ENCODE measurements at places on chromosomes 7 and 10. TPM values are rescaled to one million over a fixed set of nuclear protein-coding genes. Genes with fewer than 3 reads are reported as not detected.

Gene CABCOCO1
- 1.1 TPM for total RNA-seq

DNA sequence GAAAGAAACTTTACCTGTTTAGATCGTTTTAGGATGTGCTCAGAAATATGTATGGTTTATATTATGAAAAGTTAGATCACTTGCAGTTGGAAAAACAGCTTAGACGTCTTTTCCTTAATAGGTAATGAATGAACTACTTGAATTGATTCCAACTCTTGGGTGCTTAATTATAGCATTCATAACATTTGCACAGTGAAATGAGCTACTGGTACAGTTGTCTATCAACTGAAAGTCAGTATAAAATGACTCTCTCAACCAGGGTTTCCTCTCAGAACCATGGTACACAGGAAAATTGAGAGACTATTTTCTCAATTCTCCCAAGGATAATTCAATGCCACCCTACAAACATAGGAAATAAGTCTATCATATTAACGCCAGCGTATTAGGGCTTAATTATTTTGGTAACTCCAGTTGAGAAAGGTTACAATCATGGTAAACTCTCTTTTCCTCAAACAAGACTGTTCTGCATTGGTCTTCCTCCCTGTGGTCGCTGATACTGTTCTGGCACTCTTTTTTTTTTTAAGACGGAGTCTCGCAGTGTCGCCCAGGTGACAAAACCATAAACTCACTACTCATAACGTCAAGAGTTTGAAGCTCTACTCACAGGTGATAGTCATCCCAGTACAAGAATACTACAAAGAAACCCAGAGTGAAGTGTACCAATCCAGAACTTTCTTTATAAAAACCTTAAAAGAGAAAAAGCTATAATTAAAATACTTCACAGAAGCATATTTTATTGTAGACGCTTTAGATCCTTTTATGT, 2.0 kb downstream of the ANLN start:
- peak; percentile 54 for DNase-seq

- peak; percentile 39 for DNase-seq
Measured at GRCh38 chr7:155941688-155942087, 129.4 kb upstream of the SHH start.

DNA sequence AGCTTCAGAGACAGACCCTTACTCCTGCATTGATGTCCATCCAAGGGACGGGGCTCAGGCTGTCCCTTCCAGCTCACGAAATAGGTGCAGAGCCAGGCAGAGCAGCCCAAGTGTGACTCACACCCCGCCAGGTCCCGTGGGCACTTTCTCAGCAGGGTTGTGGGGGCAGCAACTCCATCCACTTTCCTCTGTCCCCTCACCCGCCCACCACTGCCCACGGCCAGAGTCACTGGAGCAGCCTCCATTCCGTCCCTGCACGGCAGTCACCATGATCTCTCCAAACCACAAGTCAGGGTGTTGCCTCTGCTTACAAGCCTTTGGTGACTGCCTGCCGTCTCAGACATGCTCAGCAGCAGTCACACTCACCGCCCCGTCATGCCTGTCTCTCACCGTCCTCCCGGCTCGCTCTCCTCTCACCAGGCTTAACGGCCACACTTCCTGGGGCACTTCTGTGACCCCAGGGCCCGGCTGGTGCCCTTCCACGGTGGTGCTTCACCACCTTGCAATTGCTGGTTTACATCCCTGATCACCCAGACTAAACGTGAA, 39.3 kb downstream of the CALML3 start:
- DNase-seq: peak; percentile 75

DNA sequence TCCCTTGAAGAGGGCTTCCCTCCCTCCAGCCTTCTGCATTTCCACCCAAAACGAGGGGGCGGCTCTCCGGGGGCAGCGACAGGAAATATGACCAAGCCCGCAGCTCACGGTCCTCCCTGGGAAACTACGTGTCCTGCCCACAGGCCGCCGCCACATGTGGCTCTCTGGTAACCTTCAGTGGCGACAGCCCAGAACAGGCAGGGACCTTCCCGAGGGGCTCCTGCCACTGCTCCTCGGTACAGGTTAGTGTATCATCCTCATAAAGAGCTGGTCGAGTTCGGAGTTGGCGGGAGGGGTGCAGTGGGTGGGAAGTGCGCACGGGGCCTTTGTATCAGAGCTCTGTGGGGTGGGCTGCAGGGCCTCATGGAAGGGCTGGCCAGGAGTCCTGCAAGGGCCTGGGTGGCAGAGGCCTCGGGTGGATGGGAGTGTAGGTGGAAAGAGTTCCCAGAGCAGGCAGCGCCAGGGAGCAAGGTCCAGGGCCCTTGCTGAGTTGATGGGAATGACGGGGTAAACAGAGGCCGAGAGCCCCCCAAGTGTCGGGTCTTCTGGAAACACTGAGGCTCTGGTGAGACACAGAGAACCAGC, 66.0 kb downstream of the TCERG1L start:
- DNase-seq: no peak

Gene RSPH10B
- total RNA-seq: not detected

DNA sequence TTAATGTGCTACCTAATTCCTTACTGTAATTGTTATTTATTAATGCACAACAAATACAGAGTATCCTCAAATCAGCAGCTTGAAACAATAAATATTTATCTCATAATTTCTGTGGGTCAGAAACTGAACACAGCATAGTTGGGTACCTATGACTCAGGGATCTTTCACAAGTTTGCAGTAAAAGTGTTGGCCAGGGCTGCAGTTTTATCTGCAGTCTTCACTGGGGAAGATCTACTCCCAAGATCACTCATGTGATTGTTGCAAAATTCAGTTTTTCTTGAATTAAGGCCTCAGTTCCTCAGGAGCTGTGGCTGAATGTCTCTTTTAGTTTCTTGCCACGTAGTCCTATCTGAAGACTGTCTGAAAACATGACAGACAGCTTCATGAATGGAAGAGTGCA, 237.8 kb downstream of the ZWINT start:
- DNase-seq: no peak

DNA sequence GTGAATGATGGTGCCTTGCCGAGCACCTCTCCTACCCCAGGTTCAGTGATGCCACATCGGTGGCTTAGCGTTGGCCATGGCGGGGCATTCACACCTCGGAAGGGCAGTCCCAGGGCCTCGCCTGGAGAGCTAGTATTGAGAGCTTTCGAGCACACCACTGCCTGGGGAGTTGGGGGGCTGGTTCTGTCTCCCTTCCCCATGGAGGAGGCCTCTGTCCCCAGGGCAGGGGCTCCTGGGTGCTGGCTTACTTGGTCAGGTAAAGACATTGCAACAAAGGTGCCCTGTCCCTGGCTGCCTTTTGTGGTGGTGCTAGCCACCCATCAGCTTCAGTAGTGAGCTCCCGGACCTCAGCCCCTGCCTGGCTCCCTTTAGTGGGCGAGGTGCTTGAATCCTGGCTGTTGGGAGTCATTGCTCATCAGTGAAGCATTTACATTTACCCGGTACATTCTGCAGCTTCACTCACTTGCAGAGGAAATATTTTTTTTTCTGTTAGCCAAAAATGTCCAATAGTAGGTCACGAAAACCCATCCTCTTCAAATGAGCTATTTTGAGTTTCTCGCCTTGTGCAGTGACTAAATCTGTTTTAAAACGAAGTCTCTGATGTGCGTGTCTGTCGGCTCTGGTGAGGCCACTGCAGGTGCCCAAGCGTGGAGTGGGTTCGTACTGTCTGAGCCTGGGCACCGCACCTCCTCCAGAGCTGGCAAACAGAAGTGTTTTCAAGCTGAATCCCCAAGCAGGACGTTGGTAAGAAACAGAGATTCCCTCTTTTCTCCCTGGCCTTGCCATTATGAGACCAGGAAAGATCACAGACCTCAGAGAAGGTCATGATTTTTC, 95.5 kb downstream of the INPP5A start:
- DNase-seq: peak; percentile 27
